Thymus (tissue), 14 donors: ENCODE measurements at places on chromosomes 13 and 19.

- DNase-seq = no peak
Measured at GRCh38 chr19:8017808-8018207, 12.4 kb upstream of the ELAVL1 start.

GRCh38 chr13:25699600-25699999 lies 327.8 kb downstream of the ATP8A2 start:
- DNase-seq = no peak

- DNase-seq = peak; percentile 43
Measured at GRCh38 chr19:32976223-32976805, 4.3 kb downstream of the FAAP24 start.

- no peak for DNase-seq
Measured at GRCh38 chr13:20995245-20995838, 66.0 kb downstream of the LATS2 start.

- no peak for DNase-seq
Measured at GRCh38 chr19:48844472-48844871, 8.2 kb upstream of the HSD17B14 start.

DNA sequence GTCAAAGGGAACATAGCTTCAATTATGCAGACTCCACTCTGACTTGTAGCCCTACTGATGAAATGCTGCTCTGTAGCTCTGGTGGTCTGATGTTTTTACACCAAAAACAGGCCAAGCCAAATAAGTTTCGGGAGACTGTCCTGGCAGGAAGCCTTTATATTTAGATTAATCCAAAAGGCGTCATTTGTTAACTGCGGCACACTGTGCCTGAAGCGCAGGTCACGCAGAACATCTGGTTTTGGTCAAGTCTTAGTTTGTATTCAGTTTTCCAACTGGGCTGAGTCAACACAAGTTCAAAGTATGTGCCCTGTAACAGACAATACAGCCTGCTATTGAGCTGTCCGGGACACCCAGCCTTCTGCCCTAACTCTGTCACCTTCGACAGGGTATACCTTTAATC lies 154.6 kb upstream of the IPO5 start:
- DNase-seq = no peak

DNA sequence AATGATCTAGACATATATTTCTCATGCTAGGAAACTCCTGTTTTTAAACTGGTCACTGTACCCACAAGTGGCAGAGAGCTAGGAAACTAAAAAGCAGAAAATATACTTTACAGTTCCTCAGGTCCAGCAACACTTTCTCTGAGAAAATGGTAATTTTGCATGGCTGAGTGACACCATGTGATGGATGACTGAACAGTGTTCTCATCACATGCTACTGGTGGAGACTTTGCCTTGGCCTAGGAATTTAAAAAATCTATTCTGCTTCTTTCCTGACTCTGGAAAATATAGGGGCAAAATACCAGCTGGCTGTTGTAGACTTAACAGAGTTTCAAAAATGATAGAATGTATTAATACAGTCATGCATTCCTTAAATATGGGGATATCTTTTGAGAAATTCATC lies 50.0 kb downstream of the LATS2 start:
- DNase-seq = no peak

GRCh38 chr19:7860714-7861618 lies 13.2 kb downstream of the PRR36 start:
- DNase-seq = no peak

DNA sequence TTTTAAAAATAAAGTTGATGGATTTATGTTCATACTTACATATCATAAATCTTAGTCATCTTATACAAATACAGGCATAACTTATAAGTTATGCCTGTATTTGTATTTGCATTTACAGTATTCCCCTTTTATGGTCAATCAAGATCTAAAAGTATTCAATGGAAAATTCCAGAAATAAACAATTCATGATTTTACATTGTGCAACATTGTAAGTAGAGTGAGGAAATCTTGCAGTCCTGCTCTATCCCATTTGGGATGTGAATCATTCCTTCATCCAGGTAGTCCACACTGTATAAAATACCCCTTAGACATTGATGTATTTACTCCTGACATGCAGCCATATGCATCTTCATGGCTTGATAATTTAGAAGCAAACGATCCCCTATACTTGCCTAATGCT lies 795.3 kb downstream of the SLITRK1 start:
- no peak for DNase-seq

- no peak for DNase-seq
Measured at GRCh38 chr13:75170311-75170710, 311.7 kb downstream of the TBC1D4 start.

DNA sequence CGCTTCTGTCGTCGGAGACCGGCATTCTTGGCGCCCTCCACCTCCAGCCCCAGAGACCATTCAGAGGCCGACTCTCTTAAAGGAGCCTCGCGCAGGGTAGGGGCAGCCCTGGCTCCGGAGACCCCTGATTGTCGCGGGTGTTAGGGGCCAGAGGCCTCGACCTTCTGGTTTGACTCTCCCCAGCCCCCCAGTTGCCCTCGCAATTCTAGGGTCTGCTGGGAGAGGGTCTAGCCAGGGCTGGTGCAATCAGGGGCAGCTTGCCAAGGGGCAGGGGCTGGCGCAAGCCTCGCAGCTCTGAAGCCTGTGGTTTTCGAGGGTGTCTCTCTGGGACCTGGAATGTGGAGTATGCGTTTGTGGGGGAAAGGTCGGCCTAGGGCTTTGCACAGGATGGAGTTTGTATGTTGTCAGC lies 1.6 kb upstream of the SLC7A10 start:
- DNase-seq = no peak

DNA sequence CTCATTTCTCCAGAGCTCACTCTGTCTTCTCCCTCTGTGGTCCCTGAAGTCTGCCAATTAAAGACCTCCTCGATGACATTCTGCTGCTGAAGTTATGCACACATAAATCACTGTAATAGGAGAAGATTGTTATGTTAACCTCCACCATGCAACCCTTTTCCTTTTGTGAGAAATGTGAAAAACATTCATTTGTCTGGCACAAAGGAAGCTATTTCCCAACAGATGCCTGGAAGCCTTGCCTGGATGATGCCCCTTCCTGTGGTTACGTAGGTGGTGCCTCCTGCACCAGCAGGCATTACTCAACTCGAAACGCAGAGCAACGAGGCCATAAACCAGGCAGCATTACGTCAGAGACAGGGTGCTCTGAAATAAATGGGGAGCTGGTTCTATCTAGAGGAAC lies 327.4 kb upstream of the ZNF507 start:
- DNase-seq = no peak

GRCh38 chr19:10286803-10287737 lies at the start of gene ICAM4:
Gene ICAM4, plus strand, starts transcription at chr19:10286955. Its CDS starts 58 bp downstream, at chr19:10287013.
- DNase-seq = no peak

DNA sequence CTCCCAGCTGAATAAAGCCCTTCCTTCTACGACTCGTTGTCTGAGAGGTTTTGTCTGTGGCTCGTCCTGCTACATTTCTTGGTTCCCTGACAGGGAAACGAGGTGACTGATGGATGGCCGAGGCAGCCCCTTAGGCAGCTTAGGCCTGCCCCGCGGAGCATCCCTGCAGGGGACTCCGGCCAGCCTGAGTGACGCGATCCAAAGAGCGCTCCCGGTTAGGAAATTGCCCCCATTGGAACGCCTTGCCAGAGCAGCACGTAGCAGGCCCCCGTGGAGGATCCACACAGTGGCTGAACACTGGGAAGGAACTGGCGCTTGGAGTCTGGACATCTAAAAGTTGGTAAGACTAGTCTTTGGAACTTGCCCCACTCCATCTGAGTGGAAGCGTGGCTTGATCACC lies 296.8 kb upstream of the SGCG start:
- no peak for DNase-seq

DNA sequence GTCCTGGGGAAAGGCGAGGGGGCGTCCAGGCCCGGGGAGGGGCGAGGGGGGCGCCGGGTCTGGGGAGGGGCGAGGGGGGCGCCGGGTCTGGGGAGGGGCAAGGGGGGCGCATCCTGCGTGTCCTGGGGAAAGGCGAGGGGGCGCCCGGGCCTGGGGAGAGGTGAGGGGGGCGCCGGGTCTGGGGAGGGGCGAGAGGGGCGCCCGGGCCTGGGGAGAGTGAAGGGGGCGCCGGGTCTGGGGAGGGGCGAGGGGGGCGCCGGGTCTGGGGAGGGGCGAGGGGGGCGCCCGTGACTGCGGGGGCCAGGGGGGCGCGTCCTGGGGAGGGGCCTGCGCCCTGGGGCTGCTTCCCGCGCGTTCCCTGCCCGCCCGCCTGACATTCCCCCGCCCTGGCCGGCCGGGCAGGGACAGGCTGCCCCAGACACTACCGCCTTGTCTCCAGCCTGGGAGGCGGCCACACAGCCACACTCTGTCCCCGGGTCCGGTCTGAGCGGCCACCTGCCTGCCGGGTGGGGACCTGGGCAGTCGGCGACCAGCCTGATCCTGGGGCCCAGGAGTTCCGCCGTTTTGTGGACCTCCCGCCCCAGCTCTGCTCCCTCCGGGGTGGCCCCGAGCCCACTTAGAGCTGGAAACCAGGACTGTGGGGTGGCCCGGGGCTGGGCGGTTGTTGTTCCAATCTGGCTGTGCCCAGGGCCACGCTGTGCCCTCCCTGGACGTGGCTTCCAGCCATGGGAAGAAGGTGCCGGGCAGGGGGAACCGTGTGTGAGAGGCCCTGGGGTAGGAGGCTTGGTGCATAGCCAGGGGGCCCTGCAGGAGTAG lies 11.8 kb downstream of the PALM start:
- no peak for DNase-seq

DNA sequence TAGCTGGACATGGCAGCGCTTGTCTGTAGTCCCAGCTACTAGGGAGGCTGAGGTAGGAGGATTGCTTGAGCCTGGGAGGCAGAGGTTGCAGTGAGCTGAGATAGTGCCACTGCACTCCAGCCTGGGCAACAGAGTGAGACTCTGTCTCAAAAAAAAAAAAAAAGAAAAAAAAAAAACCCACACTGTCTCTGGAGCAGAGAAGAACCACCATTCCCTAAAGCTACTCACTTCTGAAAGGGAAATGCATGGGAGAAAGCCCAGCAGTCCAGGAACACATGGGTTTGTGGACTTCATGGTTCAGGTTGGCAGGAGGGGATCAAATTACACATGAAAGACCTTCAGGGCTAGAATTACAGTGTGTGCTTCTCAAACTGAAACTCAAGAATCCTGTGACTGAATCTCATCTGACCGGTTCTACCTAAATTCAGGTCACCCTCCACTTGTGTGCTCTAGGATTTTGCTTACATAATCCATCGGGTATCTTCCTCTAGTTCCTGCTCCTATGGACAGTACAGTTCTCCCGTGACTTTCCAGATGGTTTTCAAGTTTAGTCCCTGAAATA lies 30.2 kb upstream of the CPB2 start:
- peak; percentile 33 for DNase-seq

DNA sequence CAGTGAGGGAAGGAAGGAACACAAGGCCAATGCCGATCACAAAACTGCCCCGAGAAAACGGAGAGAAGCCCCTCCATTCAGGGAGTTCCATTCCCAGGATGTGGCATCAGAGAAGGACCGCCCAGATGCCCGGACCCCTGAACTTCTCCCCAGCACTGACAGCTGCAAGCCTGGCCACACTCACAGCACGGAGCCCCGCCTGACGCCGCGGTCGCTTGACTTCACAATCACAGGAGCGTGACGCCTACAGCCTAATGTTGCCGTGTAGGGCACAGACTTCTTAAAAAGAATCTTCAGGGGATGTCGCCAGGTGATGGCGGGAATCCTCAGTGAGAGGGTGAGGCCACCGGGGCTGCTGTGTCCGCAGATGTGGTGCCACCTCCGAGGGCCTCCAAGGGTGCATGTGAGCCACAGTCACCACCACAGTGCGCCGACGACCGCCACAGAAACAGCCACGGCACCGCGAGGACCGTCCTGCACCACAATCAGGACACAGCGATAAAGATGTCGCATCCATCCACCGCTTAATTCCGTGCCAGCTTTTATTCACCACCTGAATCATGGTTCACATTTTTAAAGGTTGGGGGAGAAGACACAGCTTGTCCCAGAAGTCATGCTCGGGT lies 77.2 kb downstream of the SPACA7 start:
- DNase-seq = no peak

GRCh38 chr19:30449673-30450072 lies 77.5 kb downstream of the ZNF536 start:
- DNase-seq = no peak

DNA sequence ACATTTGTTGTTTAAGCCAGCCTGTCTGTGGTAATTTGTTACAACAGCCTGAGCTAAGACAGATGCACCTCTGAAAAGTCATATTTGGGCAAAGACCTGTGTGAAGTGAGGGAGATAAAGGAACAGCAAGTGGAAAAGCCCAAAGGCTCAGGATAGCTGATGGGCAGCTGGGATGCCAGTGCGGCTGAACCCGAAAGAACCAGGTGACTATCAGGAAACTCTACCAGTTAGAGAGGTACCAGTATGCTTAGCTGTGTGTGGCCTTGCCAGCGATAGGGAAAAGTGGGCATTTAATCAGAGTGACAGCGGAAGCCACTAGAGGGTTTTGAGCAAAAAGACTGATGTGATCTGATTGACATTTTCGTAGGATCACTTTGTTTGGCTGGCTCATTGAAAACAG lies 764.8 kb upstream of the GPC6 start:
- DNase-seq = no peak

- no peak for DNase-seq
Measured at GRCh38 chr13:33270895-33271538, 14.5 kb downstream of the STARD13 start.

- DNase-seq = no peak
Measured at GRCh38 chr19:42555317-42555716, 27.0 kb upstream of the CEACAM1 start.

DNA sequence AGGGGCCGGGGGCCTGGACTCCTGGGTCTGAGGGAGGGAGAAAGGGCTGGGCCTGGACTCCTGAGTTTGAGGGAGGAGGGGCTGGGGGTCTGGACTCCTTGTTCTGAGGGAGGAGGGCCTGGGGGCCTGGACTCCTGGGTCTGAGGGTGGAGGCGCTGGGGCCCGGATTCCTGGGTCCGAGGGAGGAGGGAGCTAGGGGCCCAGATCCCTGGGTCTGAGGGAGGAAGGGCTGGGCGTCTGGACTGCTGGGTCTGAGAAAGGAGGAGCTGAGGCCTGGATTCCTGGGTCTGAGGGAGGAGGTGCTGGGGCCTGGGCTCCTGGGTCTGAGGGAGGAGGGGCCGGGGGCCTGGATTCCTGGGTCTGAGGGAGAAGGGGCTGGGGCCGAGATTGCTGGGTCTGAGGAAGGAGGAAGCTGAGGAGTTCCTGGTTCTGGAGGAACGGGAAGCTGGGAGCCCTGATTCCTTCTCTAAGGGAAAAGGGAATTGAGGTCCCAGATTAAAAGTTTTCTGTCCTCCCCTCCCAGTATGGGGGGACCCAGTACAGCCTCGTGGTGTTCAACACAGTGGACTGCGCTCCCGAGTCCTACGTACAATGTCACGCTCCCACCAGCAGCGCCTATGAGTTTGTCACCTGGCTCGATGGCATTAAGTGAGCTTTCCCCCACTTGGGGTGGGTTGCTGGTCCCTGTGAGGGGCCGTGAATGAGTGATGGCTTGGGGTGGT lies 721 bp downstream of the MED25 start:
- no peak for DNase-seq

GRCh38 chr13:79659121-79659521 lies 178.2 kb downstream of the NDFIP2 start:
- DNase-seq = no peak

- DNase-seq = no peak
Measured at GRCh38 chr13:93767180-93767916, 540.7 kb downstream of the GPC6 start.

GRCh38 chr13:98910501-98910951 lies 67.3 kb downstream of the DOCK9 start:
- peak; percentile 32 for DNase-seq

- DNase-seq = no peak
Measured at GRCh38 chr19:24140099-24140498, 53.1 kb downstream of the ZNF254 start.
